ENCODE measurements at places on chromosomes 2 and 18. TPM values are rescaled to one million over a fixed set of nuclear protein-coding genes. Genes with fewer than 3 reads are reported as not detected.

DNA sequence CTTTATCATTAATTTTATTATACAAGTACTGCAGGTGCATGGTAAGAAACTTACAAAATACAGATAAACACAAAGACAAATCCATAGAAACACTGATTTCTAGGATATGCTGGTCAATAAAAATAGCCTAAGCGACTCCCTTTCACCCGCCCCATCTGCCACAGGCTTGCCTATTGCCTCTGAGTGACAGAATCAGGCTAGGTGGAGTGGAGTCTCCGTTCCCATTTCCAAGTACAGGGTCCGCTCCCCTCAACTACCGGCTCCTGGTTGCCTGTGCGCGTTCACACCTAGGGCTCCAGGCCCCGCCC lies 201 bp upstream of the TRAPPC12 start:
- no peak for DNase-seq

DNA sequence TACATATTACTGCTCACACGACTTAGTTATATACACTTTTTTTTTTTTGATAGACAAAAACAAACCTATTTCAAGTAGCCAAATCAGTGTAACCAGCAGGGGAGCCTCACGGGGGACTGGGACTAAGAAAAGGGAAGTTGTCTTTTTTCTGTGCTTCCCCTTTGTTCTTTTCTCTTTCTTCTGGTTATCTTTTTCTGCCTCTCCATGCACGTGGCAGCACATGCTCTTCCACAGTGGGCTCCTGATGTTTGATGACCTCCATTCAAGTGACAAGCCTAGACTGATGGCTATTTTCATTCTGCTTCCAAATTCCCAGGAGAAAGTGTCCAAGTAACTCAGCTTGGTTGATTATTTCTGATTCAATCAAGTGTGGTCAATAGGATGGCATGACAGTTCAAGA lies 98.2 kb upstream of the STK39 start:
- no peak for DNase-seq

DNA sequence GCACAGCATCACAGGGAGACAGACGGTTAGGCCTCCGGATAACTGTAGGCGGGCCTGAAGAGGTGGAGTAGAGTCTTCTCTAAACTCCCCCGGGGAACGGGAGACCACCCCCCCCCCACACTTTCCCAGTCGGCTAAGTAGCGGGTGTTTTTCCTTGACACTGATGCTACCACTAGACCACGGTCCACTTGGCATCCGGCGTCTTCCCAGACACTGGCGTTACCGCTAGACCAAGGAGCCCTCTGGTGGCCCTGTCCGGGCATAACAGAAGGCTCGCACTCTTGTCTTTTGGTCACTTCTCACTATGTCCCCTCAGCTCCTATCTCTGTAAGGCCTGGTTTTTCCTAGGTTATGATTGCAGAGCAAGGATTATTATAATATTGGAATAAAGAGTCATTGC lies 25.7 kb upstream of the NCL start:
- peak; percentile 42 for DNase-seq

DNA sequence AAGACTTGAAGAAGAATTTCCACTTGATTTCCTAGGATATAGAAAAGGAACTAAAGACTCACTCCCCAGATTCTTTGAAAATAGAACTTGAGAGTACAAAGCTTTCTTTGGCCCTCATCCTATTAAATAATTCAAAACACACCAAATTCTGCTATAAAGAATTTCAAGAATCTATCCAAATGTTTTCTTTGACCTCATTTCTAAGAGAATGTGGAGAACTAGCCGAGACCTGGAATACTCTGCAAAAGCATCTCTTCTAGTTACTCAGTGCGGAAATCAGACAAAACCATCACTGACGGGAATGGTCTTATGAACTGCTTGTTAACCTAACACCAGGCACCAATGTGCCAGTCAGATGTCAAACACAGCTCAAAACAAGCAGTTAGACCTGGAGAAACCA lies 44.2 kb upstream of the ARL5A start:
- DNase-seq = no peak

DNA sequence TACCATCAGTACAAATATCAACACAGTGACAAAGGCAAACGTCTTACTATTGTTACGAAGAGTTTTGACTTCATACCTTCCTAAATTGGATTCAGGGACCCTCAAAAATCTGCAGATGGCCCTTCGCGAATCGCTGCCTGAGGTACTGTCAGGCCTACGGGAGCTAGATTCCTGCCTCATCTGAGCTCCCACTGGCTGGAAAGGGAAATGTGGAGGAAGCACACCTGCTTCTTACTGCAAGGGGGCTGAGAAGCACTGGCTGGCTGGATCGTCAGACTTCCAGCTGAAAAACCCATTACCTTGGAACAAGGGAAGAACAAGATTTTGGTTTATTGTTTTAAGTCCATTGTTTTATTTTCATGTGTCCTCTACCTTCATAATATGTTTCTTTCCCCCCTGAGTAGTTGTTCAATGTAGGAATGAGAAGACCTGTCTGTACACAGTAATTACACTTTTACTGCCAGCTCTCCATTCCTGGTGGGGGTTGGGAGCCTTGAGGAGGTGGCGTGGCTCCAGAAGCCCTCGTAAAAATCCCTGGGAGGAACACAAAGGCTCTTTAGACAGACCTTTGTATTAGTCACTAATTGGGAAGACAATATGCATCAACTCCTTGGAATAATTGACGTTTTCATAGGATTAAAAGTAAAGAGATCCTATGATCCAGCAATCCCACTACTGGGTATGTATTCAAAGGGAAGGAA lies 124.1 kb upstream of the NOSTRIN start:
- DNase-seq = no peak

DNA sequence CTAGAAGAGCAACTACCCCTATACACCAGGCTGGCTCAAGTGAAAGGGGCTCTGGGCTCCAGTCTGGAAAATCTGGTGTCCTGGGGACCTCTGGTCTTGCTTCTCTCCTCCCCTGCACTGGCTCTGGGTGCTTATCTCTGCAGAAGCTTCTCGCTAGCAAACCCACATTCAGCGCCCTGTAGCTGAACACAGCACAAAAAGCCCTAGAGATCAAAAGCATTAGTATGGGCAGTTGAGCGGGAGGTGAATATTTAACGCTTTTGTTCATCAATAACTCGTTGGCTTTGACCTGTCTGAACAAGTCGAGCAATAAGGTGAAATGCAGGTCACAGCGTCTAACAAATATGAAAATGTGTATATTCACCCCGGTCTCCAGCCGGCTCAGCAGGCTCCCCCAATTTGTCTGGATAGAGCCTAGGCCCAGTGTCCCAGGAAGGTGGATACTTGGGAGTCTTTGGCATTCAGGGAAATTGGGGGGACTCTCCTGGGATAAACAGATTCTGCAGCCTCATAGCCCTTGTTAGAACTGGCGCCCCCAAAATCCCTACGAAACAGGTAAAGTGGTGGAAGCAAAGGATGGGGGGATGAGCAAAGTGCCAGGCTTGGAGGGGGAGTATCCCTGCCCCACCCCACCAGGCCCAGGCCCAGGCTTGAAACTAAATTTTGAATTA lies 2.5 kb upstream of the HOXD4 start:
- DNase-seq = no peak

Gene DQX1
- total RNA-seq = 0.16 TPM

Gene CD207
- 0.08 TPM for total RNA-seq

Gene CRYGC
- not detected for total RNA-seq

Gene CROCC2
- not detected for total RNA-seq

DNA sequence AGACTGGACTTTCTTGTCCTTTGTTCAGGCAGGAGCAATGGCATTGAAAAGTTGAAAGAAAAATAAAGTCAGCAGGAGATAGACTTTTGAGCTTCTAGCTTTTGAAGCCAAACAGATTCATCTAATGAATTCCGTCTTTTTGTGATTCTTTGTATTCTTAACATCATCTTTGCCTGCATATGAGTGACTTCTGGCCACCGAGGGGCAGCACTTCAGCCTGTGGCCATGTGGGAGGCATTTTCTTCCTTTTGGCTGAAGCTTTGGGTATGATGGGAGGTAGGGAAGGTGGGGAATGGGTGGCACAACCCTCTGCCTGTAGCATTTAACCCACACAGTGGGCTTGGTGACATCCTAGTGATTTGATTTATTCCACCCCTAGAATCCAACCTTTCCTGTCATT lies 220.6 kb downstream of the SETBP1 start:
- peak; percentile 52 for DNase-seq

DNA sequence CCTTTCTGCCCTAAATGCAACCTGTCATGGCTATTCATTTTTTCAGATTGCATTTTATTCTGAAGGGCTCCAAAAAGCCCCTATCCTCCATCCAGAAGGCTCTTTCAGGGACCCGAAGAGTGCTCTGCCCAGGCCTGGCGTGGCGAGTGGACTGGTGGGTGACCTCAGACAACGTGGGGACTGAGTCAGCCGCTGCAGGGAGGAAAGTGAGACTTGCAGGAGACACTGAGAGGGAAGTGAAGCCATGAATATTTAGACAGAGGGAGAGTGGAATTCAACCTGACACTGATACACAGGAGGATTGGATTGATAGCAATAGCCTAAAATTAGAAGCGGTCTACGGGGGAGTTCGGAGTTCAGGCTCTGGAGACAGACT lies 63.6 kb upstream of the SIX2 start:
- DNase-seq = no peak

Data from SK-MEL-5 (cell line).